ENCODE measurements at places on chromosomes 3 and 15. TPM values are rescaled to one million over a fixed set of nuclear protein-coding genes. Genes with fewer than 3 reads are reported as not detected.

GRCh38 chr15:52551762-52552161 lies 17.1 kb downstream of the ARPP19 start:
- peak; percentile 53 for DNase-seq

DNA sequence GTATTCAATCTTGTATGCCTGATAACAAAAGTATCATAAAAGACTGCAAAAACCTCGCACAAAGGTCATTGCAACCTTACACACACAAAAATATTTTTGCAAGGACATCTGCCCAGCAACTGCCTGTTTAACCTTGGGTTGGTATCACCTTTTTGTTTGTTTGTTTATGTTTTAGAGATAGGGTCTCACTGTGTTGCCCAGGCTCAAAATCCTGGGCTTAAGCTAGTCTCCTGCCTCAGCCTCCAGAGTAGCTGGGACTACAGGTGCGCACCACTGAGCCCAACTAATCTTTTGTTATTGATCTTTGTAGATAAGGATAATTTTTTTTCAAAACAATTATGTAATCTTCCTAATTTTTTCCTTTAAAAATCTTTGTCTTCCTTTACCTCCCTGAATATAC lies 54.2 kb downstream of the SPTSSB start:
- no peak for DNase-seq

GRCh38 chr3:53846134-53846850 lies at the start of the genes CHDH and IL17RB:
Gene CHDH, minus strand, starts transcription at chr3:53846419. Its CDS starts 22,411 bp downstream, at chr3:53824008.
Gene IL17RB, plus strand, starts transcription at chr3:53846568. Its CDS starts 21 bp downstream, at chr3:53846589.
- DNase-seq, result peak; percentile 90

- DNase-seq, result no peak
Observed at GRCh38 chr3:177439694-177440269, 242.5 kb upstream of the TBL1XR1 start.

DNA sequence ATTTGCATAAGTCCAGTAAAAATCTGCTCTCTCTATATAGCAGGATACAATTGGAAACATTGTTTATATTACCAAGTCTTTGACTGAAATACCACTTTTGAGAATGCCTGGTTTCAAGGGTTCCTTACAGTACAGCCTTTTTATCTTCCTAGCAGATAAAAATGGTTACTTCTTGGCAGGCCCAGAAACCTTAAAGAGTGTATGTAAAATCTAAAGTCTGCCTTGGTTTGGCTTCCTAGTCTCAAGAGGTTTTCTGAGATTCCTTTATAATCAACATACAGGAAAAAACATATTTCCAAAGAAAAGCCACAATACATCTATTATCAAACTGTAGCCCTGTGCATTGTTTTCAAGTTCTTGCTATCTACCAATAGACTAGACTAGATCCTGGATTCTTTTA lies 84.6 kb downstream of the PLSCR2 start:
- no peak for DNase-seq

GRCh38 chr3:170869239-170869590 lies 780 bp downstream of the RPL22L1 start:
- no peak for DNase-seq

The FAM81A gene
- 0.78 TPM for total RNA-seq

The TCF12 gene
- 27.2 TPM for total RNA-seq

The GOLGA6L4 gene
- total RNA-seq, result 5.4 TPM

The DGKG gene
- 0.78 TPM for total RNA-seq
